Breast epithelium (tissue), 4 donors: ENCODE measurements at places on chromosomes 12 and 14. TPM values are rescaled to one million over a fixed set of nuclear protein-coding genes. Genes with fewer than 3 reads are reported as not detected.

- no peak for DNase-seq
Measured at GRCh38 chr14:72891666-72892102, 2.2 kb downstream of the DPF3 start.

GRCh38 chr12:55814257-55814656 lies 3.3 kb downstream of the SARNP start:
- no peak for DNase-seq

DNA sequence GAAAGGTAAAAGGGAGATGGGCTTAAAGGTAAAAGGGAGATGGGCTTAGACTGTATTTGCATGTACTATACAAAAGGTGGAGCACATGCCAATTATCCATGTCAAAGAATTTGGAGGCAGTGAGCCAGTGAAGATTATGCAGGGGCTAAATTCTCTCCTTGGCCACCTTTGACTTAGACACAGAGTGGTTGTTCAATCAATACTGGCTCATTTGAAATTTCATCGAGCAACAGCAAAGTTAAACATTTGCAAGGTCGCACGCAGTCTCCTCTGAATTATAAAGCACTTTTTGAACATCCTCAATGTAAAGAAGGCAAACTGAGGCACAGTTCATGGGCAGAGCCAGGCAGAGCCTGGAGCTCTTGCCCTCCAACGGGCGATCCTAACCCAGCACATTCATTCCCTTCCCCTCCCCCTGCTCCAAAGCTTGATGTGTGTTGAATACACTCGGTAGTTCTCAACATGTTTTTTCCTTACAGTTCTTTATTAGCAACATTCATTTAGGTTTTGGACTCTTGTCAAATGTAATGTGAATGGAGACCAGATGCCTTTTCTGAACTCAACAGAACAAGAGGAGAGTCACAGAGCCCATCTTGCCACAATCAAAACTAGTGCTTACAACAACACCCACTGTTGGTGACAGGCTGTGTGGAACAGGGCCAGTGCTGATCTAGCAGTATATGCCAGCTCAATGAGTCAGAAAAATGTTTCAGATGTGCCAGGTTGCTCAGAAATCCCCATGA lies 169.7 kb upstream of the G2E3 start:
- peak; percentile 22 for DNase-seq

BMP4 gene
- total RNA-seq = 17.7 TPM

SLC8A3 gene
- not detected for total RNA-seq

LAG3 gene
- 1.3 TPM for total RNA-seq

DNA sequence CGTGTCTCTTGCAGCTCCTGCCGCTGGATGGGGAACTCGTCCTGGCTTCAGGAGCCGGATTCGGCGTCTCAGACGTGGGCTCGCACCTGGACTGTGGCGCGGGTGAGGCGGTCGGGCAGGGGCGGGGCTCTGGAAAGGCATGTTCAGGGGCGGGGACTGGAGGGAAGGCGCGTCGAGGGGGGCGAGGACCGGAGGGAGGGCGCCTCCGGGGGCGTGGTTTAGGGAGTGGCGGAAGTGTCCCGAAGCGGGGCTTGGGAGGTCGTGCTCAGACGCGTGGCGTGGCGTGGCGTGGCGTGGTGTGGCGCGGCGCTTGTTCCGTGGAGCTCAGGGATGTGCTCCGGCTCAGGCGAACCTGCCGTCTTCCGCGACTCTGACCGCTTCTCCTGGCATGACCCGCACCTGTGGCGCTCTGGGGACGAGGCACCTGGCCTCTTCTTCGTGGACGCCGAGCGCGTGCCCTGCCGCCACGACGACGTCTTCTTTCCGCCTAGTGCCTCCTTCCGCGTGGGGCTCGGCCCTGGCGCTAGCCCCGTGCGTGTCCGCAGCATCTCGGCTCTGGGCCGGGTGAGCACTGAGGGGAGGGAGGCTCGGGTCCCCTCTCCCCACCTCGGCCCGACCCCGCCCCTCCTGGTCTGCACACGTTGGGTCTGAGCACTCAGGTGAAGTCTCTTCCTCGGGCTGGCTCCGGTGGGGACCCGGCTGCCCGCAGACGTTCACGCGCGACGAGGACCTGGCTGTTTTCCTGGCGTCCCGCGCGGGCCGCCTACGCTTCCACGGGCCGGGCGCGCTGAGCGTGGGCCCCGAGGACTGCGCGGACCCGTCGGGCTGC lies 6.2 kb downstream of the AMN start:
- no peak for DNase-seq

AICDA gene
- not detected for total RNA-seq

- no peak for DNase-seq
Measured at GRCh38 chr12:28882444-28882843, 266.6 kb upstream of the FAR2 start.

GRCh38 chr12:99122959-99123358 lies 477.9 kb downstream of the APAF1 start:
- no peak for DNase-seq

DNA sequence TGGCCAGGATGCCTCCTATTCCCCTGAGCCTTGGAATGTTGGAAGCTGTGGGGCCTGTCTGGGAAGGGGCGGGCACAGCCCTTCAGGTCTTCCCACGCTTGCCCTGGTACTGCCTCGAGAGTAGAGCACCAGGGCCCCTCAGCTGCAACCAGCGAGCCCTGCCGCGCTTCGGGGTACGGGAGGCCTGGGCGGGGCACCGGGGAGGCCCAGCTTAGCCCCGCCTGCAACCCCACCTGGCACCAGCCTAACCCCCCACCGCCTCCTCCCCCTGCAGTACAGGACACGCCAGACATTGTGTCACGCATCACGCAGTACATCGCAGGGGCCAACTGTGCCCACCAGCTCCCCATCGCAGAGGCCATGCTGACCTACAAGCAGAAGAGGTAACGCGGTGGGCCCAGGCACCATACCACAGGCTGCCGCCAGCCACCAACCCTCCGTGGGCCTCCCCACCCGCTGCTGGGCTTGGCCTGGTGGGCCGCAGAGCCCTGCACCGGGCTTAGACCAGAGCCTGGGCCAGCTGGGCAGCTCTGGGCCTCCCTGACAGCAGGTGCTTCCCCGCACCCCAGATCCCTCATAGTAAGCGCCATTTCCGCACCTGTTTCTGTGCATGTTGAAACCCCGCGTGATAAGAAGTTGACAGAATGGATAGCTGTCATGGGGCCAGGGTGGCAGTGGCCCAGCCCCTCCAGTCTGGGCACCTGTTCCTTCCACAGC lies 13.6 kb upstream of the TEX22 start:
- no peak for DNase-seq

MSRB3 gene
- 35.0 TPM for total RNA-seq

GRCh38 chr12:96354326-96354725 lies 45.9 kb downstream of the CDK17 start:
- no peak for DNase-seq

DNA sequence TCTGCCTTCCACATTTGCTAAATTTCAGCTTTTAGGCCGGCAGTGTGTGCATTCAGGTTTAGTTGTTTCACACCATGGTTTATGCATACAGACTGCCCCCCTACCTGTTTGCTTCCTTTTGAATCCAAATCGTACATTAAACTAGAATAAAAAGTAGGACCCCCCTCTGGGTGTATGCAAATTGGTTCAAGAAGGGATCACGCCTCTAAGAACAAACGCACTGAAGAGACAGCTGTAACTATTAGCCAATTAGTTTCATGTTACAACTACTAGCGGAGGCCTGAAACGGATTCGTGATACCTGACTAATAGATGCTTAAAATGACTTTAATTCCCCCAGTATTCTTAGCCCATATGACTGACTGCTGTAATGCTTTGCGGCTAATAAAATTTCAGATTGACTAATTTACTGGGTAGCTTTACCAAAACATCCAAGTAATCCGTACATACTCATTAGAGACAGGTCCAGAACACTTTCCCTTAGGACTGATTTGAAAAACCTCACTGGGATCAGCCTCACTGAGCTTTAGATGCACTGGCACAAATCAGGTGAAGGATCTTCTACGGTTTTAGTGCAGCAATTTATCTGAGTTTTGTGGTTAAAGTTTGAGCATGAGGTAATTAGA lies 411.8 kb downstream of the NPAS3 start:
- DNase-seq = no peak

KRT6C gene
- total RNA-seq = not detected

FAM90A1 gene
- not detected for total RNA-seq

DNA sequence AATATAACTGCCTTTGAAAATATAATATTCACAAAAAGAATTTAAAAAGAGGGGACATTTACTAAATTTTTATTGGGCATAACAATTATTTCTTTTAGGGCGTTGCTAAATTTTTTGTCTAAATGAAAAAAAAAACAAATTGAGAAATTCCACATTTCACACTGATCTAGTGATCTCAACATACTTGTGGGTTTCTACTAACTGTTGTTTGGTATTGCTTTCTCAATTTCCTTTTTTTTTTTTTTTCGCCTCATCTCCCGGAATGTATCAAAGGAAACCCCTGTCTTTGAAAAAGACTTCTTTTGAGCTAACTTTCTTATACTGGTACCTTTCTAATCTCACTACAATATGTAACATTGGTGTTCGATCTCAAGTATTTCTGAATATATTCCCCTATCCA lies at the start of gene CLEC4D:
Gene CLEC4D (plus strand): TSS at position 248 of the 400 bp plus-strand sequence. CDS start 230 bp downstream, outside the sequence.
- no peak for DNase-seq

DNA sequence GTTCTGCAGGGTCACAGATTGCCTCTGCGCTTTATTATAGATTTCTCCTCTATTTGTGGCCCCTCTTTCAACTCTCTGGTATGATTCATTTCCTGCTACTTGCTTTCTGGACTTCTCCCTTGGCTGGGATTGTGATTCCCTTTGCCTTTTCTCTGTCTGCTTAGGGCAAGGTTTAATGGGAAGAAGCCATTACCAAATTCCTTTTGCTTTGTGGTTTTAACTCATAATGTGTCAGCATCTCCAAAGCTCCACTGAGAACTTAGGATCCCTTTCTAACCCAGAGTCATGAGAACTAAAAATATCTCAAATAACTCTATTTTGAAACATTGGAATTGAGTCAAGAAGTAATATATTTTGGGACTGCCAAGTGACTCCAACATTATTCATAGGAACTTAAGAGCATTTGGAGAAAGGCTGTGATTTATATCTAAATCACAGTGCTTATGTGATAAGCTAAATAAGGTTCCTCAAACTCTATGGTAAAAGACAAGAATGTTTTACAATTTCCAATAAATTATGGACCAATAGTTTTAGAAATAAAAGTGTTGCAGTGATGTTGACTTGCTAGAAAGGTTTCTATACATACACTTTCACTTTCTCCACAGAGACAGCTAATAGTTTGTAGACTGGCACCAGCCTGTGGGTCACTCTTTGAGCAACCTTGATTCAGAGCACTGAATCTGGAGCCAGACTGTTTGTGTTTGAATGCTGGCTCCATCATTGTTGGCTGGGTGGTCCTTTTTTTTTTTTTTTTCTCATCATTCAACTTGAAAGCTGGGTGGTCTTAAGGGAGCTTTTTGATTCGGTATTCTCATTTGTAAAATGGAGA lies 93.9 kb downstream of the DACT1 start:
- DNase-seq = no peak

DNA sequence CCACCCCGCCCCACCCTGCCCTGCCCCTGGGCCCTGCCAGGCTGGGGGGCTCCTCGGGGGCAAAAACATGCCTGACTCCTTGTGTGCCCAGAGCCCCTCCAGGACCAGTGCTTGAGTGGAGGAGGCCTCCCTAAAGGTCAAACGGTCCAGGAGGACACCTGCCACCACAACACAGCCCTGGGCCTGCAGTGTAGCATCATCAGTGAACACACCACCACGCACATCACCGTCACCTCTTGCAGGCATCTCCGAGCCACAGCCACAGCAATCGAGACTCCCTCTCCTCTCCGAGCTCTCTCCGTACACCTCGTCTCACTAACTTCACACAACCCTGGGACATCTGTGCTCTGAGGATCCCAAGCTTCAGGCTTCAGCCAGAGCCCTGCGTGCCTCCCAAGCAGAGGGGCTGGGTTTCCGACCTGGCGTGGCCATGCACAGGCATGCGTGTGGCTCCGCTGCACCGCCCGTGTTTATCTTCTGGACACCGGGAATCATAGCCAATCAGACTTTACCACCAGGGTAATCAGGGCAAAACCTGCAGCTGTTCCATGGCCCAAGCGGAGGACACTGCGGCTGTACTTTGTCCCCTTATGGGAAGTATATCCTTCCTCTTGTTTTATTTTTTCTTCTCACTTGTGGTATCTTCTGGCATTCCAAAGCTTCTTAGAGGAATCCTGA lies 6.2 kb upstream of the DIO3 start:
- DNase-seq = no peak

NIN gene
- 42.9 TPM for total RNA-seq

DNA sequence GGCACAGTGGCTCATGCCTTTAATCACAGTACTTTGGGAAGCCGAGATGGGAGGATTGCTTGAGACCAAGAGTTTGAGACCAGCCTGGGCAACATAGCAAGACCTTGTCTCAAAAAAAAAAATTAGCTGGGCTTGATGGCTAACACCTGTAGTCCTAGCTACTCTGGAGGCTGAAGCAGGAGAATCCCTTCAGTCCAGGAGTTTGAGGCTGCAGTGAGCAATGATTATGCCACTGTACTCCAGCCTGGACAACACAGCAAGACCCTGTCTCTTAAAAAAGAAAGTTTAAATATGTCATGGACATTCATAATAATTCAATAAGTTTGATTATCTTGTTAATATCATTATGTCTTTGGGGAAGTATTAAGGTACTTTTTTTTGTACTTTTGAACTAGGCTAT lies 38.9 kb downstream of the KIAA0586 start:
- DNase-seq = no peak

DNA sequence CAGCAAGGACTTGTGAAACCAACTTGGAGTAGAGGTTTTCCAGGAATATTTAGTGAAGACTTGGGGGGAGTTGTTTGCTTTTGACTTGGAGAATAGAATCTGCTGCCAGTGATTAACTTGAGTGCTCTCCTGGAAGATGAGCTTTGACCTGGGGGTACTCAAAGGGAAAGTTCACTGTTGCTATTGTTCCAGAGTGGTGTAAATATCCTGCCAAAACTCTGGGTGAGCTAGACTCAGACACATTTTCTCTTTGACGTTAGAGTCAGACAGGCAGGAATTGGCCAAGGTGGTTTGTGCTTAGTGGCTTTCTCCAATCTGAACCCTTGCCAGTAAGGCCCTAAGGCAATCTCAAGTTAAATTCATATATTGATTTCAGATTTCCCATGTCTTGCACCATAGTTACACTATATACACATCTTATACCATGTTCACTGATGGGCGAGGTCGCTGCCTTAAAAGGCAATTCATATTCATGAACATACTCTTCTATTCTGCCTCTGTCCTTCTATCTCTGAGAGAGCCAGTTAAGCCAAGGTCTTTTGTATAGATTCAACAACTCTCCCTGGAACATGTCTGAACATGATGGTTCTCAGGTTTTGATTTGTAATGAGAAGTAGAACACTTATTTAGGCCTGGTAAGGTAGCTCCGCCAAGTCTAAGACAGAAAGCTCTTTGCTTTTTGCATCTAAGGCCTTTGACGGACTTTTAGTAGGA lies 204.6 kb upstream of the SLC38A2 start:
- no peak for DNase-seq

DNA sequence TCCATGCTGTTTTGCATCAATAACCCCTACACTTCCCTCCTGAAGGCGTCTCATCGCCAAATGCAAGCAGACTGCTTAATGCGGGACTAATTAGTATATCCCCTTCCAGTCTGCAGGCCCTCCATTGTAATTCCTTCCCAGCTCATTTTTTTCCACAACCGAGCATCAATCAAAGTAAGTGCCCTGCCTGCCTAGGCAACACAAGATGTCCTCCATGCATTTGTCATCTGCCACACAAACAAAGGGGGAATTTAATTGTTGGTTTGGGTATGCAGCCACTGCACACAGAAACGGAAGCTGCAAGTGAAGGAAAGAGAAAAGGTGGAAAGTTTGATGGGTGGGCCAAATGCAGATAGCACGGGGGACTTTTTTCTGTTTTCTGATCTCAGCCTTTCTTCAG lies 168.0 kb downstream of the EGLN3 start:
- DNase-seq = no peak

RASSF8 gene
- 42.6 TPM for total RNA-seq

DBX2 gene
- 0.32 TPM for total RNA-seq

POTEG gene
- total RNA-seq = not detected

- DNase-seq = no peak
Measured at GRCh38 chr12:121575952-121576625, 4.7 kb downstream of the KDM2B start.
